ENCODE measurements at places on chromosomes 4 and X.

DNA sequence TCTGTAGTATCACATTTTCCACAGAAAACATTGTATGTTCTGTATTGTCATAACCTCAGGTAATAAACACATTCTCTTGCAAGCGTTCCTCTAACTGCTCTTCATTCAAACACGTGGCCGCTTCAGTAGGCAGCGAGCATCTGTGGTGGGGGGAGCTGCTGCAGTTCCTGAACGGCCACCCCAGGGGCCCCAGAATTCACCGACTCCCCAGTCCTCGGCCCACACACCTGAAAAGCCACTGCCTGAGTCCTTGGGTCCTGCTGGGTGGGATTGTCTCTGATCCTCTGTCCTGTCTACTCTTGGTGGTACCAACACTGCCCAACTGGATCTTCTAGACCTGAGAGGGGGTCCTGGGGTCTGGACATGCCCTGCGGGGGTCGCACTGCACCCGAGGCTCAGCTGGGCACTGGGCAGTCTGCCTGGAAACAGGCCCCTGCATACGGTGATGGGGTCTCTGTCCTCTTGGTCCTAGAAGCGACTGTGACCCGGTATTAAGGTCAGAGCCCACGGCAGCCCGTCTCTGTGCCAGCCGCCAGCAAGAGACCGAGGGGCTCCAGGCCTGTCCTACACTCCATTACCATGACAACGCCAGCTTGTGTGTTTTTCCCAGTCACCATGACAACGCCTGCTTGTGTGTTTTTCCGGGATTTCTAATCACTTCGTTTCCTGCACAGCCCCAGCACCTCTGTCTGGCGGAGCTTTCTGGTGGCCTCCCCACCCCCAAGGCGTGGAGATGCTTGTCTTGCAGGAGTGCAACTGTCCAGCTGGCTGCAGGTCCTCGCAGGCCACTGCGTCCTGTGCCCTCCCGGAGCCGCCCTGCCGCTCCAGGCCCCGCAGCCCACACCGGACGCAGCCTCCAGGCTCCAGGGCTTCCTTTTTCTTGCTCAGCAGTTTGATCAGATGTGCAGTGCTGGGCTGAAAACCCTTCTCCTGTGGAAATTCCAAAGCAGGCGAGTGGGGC lies 16.0 kb downstream of the CTBP1 start:
- no peak for DNase-seq

- no peak for DNase-seq
Observed at GRCh38 chr4:85420831-85421230, 54.1 kb upstream of the ARHGAP24 start.

GRCh38 chr4:108933046-108933445 lies 170.2 kb upstream of the ETNPPL start:
- DNase-seq = no peak

GRCh38 chrX:41384051-41384705 lies 50.2 kb downstream of the DDX3X start:
- DNase-seq = no peak

- DNase-seq = no peak
Observed at GRCh38 chr4:15318621-15319348, 109.0 kb upstream of the C1QTNF7 start.

- no peak for DNase-seq
Observed at GRCh38 chr4:159281771-159282170, 178.9 kb downstream of the RAPGEF2 start.

GRCh38 chrX:28391528-28391927 lies 195.7 kb upstream of the IL1RAPL1 start:
- DNase-seq = no peak

DNA sequence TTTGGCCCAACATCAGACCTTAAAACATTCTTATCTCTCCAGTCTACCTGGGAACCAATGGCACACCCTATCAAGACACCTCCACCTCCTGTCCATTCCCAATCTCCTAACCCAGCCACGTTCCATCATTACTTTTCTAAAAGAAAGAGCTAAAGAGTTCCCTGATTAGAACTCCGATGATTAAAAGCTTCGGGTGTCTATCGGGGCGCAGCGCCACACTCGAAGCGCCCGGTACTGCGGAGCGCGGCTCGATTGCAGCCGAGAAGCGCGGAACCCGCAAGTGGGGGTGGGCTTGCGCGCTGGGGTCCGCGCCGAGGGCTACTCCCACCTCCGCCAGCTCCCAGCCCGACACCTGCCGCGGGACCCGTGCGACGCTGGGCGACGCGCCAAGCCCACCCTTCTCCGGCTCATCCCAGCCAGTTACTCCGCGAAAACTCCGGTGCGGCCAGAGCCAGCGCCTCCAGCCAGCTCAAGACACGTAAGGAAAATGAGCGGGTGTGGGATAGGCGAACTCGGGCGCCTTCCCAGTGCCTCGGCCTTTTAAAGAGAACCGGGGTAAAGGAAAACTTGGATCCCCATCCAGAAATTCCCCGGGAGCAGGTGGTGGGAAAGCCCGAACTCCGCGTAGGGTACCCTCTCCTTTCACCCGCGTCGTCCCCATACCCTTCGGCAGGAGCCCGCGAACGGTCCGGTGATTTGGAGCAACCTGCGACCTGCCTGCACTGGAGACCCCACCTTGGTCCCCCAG lies 593 bp downstream of the NPY1R start:
- no peak for DNase-seq

DNA sequence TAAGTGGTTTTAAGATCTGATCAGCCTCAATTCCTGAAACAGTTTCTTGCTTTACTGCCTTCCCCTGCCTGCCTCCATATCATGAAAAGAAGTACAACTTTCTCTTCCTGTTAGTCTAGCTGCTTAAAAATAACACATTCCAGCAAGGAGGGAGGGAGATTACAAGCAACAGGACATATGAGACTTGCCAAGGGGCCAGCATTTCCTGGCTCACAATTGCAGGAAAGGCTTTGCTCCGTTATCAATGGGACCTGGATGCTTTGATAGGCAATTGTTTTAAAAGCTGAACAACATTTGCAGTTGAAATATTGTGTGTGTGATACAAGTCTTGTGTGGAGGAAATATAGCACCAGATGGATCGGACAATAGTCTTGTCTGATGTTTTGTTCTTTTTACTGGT lies 425.0 kb downstream of the FAT4 start:
- DNase-seq = no peak

- no peak for DNase-seq
Observed at GRCh38 chr4:185672618-185673017, 137.3 kb upstream of the PDLIM3 start.

DNA sequence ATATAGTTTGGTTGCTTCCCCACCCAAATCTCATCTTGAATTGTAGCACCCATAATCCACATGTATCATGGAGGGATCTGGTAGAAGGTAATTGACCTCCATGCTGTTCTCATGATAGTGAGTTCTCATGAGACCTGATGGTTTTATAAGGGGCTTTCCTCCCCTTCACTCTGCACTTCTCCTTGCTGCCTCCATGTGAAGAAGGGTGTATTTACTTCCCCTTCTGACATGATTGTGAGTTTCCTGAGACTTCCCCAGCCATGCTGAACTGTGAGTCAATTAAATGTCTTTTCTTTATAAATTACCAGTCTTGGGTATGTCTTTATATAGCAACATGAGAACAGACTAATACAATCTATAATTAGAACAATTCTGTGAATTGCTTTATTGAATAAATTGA lies 11.9 kb upstream of the DCAF4L1 start:
- no peak for DNase-seq

- DNase-seq = no peak
Observed at GRCh38 chr4:181582595-181582994, 660.6 kb upstream of the TENM3 start.

All from coronary artery (tissue), 2 donors.